ENCODE measurements at places on chromosomes 16 and 17.

- DNase-seq: no peak
Measured at GRCh38 chr16:50584033-50584722, 36.0 kb downstream of the NKD1 start.

GRCh38 chr17:28763804-28764266, 20.0 kb downstream of the TRAF4 start:
- peak; percentile 61 for DNase-seq

DNA sequence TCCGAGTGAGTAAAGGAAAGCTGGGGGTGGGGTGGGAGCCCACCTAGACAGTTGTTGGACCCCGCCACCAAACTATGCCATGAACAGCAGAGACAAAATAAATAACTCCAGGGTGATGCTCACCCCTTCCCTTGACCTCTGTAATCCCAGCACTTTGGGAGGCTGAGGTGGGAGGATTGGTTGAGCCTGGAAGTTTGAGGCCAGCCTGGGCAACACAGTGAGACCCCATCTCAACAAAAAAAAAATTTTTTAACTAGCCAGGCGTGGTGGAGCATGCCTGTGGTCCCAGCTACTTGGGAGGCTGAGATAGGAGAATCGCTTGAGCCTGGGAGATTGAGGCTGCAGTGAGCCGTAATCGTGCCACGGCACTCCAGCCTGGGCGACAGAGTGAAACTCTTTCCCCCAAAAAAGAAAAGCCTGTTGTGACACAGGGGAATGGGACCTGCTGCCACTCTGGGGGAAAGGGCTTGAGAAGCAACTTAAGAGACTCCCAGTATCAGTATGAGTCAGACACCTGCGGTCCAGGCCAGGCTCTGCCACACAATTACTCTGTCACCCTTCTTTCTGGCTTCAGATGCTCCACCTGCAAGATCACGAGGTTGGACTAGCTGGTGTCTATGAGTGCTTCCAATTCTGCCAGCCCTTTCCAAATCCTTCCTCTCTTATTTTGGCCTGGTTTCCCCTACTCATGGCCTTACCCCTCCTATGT, 5.0 kb downstream of the SGCA start:
- peak; percentile 14 for DNase-seq

DNA sequence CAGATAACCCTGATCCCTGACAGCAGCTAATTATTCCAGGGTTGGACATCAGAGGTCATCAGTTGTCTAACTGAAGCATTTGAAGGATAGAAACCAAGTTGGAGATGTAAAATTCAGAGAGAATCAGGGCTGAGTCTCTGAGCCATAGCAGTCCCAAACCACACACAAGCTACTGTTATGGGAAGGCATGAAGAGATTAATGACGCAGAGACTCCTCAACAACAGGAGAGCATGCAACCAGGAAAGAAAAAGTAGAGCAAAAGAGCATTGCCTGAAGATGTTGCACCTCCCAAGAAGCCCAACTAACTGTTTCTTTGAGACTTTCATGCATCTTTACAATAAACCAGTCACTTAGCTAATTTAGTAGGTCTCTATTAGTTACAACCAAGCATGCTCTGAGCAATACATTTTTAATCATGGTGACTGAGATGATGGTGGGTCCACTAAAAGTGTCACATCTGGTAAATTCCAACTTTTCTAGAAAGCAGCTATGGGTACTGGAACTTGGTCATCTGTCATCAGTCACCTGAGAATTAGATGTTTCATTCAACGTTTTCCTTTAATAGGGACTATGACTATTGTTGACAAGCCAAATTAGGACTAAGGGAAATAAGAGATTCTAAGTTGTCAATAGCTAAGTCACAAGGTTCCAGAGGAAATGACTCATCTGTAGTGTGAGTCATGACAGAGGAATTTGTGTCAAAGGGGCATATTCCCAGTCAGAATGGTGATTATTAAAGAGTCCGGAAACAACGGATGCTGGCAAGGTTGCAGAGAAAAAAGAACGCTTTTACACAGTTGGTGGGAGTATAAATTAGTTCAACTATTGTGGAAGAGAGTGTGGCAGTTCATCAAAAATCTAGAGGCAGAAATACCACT, 239.8 kb downstream of the CHD9NB start:
- no peak for DNase-seq

GRCh38 chr16:67443265-67443664, 12.3 kb downstream of the HSD11B2 start:
- no peak for DNase-seq

GRCh38 chr17:73288534-73289302, 23.1 kb downstream of the CDC42EP4 start:
- DNase-seq: no peak

DNA sequence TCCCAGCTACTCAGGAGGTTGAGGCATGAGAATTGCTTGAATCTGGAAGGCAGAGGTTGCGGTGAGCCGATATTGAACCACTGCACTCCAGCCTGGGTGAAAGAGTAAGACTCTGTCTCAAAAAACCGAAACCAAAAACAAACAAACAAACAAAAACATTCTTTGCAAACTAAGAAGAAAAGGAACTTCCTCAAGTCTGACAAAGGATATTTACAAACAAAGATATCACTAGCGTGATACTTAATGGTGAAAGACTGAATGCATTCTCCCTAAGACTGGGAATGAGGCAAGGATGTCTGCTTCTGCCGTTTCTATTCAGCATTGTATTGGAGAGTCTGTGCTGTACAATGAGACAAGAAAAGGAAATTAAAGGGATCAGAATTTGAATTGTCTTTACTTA, 10.5 kb upstream of the MPO start:
- DNase-seq: no peak

DNA sequence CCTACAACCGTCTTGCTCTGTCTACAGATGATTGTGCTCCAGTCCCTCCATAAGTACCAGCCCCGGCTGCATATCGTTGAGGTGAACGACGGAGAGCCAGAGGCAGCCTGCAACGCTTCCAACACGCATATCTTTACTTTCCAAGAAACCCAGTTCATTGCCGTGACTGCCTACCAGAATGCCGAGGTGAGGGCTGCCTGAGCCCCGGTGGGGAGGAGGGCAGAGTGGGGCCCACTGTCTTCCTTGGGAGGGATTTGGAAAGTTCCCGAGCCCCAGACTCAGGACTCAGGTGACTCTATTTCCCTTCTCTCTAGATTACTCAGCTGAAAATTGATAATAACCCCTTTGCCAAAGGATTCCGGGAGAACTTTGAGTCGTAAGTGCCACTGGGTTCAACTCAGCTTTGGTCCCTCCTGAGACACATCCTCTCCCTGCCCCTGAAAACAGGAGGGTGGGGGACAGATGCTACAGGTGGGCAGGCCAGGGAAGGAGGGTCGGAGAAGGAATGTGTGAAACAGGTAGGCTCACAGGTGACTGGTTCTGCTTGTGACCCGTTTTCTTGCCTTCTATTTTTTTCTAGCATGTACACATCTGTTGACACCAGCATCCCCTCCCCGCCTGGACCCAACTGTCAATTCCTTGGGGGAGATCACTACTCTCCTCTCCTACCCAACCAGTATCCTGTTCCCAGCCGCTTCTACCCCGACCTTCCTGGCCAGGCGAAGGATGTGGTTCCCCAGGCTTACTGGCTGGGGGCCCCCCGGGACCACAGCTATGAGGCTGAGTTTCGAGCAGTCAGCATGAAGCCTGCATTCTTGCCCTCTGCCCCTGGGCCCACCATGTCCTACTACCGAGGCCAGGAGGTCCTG, 11.4 kb downstream of the TBX21 start:
- DNase-seq: no peak

DNA sequence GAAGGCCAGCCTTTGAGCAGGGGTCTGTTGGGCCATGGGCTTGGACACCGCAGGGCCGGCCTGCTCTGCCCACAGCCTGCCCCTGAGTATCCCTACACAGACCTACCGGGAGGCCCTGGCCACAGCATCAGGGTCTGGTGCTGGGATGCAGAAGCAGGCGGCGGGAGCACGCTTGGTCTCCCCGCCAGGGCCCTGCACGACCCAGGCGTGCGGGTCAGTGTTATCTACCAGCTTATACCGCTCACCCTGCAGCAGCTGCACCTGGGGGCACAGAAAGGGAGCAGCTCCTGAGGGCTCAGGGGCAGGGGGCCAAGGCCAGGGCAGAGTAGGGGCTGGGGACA, 8.8 kb downstream of the EVPL start:
- DNase-seq: no peak

DNA sequence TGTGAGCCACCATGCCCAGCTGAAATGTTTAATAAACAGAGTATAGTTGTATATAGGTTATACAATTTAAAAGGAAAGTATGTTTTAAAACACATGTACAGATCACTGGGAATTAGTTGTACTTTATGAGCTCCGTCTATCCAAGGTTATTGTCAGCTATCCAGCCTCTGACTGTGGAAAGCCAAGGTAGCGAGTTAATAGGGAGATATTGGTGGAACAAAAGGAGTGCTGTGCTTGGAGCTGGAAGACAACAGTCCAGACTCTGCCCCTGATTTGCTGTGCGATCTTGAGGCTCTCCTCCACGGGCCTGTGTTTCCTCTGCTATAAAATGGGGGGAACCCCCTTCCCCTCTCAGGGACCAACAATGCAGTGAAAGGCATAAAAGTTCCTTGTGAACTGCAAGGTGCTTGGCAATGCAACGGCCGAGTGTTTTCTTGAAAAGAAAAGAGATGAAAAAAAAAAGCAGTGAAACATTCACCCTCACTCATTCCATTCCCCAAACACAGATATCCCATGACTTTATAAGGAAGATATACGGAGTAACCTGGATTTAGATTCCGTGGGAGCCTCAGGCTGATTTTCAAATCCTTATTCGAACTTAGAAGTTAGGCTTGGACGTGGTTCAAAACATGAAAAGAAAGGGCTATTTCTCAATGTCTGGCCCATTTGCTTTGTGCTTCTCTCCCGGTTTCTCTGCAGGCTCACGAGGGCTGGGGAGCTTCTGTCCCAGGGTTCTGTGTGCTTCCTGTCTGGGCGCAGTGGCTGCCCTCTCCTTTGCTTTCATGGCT, 34.1 kb downstream of the CUEDC1 start:
- DNase-seq: no peak

- no peak for DNase-seq
Measured at GRCh38 chr17:20066253-20066652, 57.1 kb downstream of the SPECC1 start.

Measured in stimulated activated CD4-positive, alpha-beta T cell treated with anti-CD3 and anti-CD28 coated beads, Interleukin-12 subunit alpha, Interleukin-12 subunit beta, amount 100 ng/mL, for 48 hours (primary cell).